NK-92 treated with Interleukin-12 subunit alpha and Interleukin-12 subunit beta, amount 100 ng/mL, for 24 hours (cell line): ENCODE measurements at places on chromosomes 16 and 17.

DNA sequence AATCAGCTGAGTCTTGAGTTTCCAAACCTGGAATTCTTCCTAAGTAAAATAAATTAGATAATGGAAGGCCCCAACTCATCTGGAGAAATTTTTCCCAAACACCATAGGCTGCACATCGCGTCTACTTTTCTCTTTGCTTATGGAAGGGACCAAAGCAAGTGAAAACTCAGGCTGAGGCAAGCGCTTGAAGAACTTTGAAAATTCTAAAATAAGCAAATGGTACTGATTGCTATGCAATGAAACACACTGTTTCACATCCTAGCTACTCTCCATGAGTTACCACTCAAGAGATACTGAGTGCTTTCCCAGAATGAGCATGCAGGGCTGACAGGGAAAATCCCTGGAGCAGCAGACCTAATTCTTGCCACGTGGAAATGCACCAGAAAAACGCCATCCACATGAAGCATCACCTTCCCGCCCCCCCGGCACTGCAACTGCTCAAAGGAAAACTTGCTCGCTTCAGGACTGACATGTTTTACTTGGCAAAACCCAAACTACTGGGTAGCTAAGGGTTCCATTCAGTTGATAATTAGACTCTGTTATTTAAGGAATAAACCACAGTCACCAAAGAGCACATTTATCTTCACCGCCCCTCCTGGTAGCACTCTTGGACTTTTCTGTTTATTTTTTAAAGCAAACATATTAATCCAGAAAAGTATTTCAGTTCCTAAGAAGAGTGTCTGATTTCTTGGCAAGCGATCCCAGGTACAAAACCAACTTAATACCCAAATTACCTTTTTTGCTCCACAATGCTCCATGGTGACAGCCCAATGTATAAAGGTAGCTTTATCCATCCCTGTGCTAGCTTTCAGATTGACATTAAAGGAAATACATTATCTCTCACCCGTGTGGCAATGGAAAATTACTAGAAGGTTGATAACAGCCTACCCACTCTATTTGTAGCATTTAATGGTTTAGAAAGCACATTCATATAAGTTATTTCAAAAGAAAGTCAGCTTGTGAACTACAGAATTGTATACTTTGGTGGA is 62.5 kb downstream of the WDR59 start:
- no peak for DNase-seq

- DNase-seq = no peak
Observed at GRCh38 chr17:48546137-48546923, 1.4 kb upstream of the HOXB2 start.

DNA sequence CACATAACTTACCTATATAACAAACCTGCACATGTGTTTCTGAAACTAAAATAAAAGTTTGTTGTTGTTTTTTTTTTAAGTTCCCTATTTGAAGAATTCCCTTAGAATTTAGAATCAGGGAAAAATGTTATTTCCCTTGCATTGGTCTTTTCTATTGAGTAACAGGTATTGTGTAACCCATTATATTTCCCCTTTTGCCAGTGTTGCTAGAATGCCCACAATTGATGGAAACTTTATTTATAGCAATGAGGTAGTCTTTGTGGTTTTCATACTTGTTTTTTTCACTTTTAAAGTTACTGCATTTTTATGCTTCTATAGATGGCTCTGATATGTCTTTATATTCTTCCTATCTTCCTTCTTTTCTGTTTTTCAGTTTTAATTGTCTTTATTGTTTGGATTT is 3.9 kb downstream of the NLRP1 start:
- no peak for DNase-seq

DNA sequence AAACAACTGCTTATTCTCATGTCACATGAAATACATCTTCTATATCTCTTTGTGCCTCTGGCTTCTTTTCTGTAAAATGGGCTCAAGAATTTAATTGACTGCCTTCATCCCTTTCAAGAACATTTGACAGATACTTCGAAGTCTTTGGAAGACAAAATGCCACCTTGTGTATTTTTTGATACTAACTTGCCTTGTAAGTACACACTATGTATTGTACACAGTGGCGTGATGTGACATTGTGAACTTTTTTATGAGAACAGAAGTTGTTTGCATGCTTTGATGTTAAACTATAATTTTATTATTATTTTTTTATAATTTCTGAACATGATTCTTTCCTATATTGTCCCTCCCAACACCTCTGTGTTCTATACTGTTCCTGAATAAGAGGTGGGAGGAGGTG is 73.7 kb downstream of the MAP2K4 start:
- DNase-seq = no peak

DNA sequence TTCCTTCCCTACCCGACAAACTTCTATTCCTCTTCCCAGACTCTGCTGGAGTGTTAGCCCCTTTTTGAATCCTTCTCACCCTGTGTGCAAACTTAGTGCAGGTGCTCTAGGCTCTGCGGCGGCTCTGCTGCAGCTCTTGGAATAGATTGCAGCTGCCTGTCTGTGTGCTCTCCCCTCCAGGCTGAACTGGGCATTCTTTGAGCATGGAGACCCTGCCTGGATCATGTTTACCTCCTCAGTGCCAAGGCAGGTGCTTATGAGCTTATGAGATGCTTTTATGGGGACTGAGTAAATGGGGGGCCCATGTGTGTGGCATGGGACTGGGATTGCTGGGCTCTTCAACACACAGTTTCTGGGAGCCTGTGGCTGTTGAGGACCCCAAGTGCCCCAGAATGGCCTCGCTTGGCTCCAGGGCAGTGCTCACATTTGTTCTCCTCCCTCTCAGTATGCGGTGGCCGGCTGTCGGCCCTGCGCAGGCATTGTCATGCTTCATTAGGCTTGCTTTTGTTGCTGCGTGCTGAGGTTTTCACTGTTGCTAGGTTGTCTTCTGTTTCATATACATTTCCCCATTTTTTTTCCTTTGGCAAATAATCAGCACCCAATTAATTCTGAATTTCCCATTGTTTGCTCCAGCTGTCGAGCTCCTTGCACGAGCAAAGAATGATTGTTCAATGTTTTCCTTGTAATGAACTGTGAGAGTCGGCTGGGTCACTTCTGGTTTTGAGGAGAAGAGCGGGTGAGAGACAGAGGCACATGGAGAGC is 185.5 kb upstream of the NLRP1 start:
- no peak for DNase-seq

DNA sequence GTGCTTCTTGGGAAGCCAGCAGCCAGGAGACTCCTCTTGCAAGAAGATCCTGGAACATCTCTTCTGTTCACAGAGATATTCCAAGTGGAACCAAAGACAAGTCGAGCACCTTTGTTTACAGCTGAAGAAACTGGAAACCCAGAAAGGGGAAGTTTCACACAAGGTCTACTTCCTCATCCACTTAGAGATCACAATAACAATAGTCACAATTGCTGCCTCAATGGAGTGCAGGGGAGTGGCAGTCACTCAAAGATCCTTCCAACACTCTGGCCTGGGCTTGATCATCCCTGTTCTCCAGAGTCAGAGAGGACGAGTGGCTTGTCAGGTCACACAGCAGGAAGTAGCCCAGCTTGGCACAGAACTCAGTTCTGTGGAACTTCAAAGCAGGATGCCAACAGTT is 46.9 kb upstream of the SIAH1 start:
- DNase-seq = no peak

- peak; percentile 53 for DNase-seq
Observed at GRCh38 chr17:37089956-37090355, 141.2 kb downstream of the AATF start.

DNA sequence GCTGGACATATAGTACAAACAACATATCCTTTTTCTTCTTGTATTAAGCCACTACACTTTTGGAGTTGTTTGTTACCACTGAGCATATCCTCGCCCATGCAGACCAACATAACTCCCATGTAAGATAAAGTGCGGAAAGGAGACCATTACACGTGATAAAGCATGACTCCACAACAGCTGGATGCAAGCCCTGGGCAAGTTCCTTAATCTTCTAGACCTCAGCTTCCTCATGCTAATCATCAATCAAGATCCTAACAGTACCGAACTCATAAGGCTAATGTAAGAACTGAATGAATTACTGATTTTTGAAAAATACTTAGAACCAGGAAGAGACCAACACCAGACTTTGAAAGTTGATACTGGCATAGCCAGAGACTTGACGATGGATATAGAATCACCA is 47.0 kb upstream of the GSG1L start:
- DNase-seq = no peak

- no peak for DNase-seq
Observed at GRCh38 chr16:62620275-62620674, 584.0 kb upstream of the CDH8 start.

- no peak for DNase-seq
Observed at GRCh38 chr16:19898166-19898565, 13.5 kb upstream of the GPRC5B start.

DNA sequence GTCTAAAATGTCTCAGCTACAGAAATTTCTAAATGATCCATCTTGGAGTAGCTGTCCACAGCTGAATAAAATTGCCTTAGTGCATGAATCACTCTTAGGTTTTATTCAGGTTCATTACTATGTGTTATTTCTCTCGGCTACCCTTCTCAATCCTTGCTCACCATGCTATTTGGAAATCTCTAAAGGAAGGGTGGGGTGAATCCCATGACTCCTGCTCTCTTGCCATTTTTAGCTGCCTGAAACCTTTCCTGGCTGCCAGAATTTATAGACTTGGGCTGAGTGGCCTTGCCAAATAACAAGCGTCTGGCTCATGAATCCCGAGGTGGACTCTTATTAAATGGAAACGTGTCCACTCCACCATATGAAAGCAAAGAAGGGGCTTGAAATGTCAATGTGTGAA is 936.1 kb upstream of the SOX9 start:
- DNase-seq = no peak

GRCh38 chr16:49786926-49787557 is 68.9 kb downstream of the ZNF423 start:
- DNase-seq = no peak

DNA sequence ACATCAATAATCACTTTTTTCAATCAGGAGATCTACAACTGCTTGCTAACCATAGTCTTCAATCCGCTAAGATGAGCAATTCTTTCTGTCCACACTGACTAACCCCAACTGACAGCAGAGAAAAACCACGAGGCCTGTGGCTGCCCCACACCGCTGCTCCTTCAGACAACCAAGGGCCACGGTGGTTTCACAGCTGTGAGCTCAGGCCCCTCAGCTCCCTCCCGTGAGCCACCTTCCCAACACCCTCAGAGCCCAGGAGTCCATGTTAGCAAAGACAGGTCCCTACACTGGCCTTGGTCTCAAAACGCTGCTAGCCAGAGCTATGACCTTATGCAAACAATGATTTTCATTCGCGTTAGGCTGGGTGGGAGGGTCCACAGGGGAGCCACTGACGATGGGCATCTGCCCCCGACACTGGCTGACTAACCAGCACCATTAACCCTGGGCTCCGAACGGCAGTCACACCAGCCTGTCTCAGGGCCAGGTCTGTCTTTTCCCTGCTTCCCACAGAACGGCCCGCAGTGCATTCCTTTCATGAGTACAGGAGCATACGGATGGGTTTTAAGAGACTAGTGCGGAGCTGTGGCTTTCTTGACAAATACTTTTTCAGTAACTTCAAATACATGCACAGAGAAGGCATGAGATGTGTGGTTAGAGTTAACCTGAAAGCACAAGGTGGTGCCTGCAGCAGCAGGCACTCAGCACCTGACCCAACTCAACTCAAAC is 67.3 kb downstream of the ANKRD11 start:
- peak; percentile 78 for DNase-seq

DNA sequence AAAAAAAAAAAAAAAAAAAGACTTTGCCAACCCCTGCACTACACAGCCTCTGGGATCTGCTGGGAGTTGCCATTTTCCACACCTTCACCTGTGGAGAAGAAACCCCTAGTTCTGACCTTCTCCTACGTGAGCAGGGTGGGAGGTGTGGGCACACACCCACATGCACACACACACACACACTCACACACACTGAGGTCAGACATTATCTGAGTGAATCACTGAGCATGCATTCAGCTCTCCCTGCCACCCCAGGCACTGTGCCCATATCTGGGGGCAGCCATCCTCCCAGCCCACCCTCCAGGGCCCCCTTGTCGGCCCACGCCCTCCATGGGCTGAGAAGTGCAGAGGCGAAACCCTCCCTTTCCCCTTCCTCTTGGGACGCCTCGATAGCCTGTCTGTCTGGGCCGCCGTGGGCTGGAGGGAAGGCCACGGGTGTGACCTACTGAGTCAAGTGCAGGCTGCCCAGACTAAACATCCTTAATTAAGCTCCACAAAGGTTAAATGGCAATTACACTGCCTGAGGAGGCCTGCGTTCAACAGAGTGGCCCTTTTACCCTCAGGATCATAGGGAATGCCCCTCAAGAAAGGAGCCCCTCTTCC is 143.8 kb downstream of the C16orf95 start:
- no peak for DNase-seq

DNA sequence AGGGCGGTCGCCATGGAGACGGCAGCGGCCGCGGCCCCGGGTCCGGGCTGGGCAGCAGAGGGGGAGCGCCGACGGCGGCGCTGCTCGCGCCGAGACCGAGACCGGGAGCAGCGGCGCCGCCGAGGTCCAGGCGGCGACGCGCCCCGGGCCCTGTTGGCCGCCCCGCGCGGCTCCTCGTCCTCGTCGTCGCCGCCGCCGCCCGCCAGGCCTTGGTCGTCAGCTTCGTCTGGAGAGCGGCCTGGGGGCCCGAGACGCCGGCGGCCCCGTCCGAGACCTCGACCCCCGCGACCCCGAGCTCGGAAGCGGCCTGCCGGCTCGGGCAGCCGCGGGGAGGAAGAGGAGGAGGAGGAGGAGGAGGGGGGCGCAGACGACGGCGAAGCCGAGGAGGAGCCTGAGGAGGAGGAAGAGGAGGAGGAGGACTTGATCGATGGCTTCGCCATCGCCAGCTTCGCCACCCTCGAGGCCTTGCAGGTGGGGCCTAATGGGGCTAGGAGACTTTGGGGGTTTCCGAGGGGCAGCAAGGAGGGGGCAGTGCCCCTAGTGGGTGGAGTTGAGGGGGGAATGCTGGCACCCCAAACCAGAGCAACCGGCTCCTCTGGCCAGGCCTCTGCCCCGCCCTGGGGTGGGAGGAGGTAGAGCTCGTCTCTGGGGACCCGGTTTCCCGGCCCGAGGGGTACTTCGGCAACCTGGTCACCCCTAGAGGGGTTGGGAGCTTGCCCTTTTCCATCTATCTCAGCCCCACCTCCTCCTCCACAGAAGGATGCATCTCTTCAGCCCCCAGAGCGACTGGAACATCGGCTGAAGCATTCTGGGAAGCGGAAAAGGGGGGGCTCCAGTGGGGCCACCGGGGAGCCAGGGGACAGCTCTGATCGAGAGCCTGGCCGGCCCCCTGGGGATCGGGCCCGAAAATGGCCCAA is 1.5 kb downstream of the FBRS start:
- peak; percentile 52 for DNase-seq

DNA sequence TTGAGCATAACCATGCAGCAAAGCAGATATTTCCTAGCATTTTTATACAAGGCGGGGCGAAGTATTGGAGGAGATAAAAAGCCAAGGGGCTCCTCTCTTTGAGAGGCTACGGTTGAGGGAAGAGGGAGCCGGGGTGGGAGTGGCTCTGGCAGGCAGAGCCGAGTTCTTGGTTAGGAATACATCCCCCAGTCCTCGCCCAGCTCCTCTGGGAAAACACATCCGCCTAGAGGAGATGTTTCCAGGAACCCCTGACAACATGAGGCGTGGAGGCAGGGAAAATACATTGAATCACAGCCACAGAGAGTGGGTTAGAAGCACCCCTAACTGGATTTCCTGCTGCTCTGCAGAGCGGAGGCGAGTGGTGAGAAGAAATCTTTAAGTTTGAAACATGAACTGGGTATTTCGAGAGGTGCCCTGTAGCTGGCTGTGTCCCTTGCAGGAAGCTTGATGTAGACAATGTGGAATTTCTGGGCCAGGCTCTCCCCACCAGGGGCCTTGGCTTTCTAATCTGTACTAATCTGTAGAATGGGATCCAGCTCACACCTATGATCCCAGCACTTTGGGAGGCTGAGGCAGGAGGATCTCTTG is 27.3 kb downstream of the TTYH2 start:
- no peak for DNase-seq
